Glutamatergic neuron (in vitro differentiated cells): ENCODE measurements at places on chromosomes 7 and 10. TPM values are rescaled to one million over a fixed set of nuclear protein-coding genes. Genes with fewer than 3 reads are reported as not detected.

DNA sequence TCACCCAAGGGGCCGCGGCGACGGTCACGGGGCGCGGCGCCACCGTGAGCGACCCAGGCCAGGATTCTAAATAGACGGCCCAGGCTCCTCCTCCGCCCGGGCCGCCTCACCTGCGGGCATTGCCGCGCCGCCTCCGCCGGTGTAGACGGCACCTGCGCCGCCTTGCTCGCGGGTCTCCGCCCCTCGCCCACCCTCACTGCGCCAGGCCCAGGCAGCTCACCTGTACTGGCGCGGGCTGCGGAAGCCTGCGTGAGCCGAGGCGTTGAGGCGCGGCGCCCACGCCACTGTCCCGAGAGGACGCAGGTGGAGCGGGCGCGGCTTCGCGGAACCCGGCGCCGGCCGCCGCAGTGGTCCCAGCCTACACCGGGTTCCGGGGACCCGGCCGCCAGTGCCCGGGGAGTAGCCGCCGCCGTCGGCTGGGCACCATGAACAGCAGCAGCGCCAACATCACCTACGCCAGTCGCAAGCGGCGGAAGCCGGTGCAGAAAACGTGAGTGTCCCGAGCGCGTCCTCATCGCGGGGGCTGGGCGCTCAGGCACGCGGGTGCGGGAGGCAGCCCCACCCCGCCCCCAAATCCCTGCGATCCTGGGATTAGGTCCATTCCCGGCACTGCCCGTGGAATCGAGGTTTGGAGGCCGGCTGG, 509 bp downstream of the AHR start:
- peak; percentile 30 for DNase-seq

- no peak for DNase-seq
These were observed 123.6 kb upstream of the KIF5B start for GRCh38 chr10:32179836-32180235.

DNA sequence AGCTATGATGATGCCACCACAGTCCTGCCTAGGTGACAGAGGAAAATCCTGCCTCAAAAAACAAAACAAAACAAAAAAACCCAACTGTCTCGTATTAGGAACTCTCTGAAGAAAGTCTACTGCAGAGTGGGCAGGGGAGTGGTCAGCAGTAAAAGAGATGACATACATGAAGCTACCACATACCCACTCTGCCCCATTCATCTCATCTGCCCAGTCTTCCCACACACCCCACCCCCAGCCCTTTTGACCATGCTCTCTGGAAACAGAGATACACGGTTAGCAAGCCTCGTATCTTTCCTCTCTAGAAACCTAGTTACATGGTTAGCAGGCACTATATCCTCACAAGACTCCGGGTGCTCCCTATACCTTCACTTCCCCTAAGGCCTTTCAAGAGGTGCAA, 8.3 kb downstream of the SLC37A3 start:
- DNase-seq, result no peak

DNA sequence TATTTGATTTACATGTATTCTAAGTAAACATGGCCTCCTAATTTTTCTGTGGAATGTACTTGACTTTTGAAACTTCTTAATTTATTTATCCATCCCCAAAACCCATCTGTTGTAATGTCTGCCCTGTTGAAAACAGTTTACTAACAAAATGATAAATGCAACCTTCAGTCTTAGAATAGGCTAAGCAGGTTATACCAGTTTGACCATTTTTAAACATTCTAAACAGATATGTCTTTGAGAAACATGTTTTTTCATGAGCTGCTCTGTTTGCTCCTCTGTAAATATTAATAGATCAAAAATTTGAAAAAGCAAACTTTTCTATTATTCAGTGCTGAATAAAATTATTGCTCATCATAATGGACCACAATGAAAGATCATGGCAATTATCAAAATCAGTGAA, 33.4 kb upstream of the NRBF2 start:
- DNase-seq, result no peak

GRCh38 chr10:92702301-92702916, 12.7 kb downstream of the HHEX start:
- DNase-seq, result no peak

DNA sequence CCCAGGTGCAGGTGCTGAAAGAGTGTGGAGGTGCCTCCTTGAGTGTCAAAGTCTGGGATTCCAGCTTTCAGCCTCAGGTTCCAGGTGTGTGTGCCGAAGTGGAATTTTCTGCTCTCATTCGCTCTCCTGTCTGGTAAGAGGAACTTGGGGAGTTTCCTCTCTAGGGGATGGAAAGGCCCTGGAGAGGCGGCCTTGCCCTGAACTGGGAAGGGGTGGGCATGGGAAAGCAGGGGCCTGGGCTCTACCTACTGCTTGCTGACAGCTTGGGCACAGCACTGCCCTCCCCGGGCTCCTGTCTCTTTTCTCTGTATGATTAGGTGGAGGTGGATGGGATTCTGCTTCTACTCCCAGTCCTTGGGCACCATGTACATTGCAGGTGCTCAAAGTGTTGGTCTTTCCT, 192.8 kb downstream of the ZNF716 start:
- DNase-seq, result no peak

GRCh38 chr7:55081472-55082227, 62.8 kb downstream of the EGFR start:
- no peak for DNase-seq

GRCh38 chr10:132641401-132641800, 103.8 kb downstream of the INPP5A start:
- DNase-seq, result no peak

GRCh38 chr10:86646933-86647332, 7.4 kb upstream of the OPN4 start:
- DNase-seq, result no peak

DNA sequence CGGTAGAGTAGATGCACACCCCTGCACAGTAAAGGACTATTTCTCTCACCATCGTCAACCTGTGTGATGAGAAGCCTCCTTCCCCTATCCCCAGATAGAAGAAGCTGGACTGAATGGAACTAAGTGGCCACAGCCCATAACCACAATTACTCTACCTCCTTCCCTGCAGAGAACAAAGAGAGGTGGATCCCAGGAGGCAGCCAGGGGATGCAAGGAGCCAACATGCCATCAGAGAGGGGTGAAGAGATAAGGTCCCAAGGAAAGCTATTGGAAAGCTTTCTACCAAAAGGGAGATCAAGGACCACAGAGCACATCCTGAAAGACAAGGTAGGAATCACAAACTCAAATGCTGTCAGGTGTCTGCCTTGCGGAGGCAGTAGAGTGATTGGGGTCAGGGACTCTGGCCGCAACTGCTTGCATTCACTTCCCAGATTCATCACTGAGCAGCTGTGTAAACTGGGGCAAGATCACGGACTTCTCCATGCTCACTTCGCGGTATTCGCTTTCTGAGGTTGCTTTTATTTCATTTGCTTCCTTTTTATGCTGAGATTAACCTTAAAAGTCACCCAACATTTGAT, 81.6 kb upstream of the MYO3A start:
- DNase-seq, result no peak

GRCh38 chr10:114404171-114405010, at the start of gene AFAP1L2:
AFAP1L2 (minus strand) TSS chr10:114404502; CDS start chr10:114404455, 47 bp downstream.
- peak; percentile 37 for DNase-seq

DNA sequence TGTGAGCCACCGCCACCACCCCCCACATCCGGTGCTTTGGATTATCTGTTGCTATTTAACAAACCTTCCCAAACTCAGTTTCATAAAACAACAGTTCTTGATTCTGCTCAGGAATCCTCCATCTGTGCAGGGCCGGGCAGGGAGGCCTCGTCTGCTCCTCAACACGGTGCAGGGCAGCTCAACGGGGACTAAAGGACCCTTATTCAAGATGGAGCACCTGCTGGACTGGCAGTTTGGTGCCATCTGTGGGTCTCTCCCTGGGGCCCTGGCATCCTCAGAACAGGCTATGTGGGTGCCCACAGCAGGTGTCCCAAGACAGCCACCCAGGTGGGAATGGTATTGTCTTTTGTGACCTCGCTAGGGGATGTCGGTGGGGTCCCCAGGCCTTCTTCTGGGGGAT, 31.0 kb upstream of the ELFN1 start:
- no peak for DNase-seq

GRCh38 chr7:77571801-77572200, 34.7 kb downstream of the PTPN12 start:
- DNase-seq, result no peak

DNA sequence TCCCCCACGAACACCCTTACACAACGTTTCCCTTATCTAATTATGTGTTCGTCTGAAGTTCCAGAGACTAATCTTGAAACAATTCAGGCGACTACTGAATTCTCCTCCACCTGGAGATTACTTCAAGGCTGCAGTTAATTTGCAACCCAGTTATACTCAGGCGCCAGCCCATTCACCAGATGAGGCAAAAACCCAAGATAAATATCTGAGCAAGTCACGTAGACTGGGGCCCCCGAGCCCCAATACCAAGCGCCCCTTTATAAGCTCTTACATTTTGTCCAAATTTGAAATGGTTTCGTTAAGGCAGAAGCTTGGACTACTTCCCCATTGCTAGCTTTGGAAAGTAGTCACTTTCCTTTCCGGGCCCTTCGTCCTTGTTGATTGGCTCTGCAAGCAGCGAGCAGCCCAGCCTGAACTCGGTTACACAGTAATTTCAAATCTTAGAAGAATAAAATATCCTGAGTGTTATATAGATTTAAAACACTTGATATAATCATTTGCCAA, 1.2 kb downstream of the TPK1 start:
- DNase-seq, result no peak

- no peak for DNase-seq
These were observed 111.7 kb upstream of the CDK13 start for GRCh38 chr7:39838326-39838725.

Gene IL2RA
- not detected for total RNA-seq

Gene PLXDC2
- total RNA-seq, result 3.9 TPM

Gene SRRM3
- total RNA-seq, result 154 TPM

Gene MRPL32
- 56.2 TPM for total RNA-seq

Gene PCDH15
- total RNA-seq, result 0.64 TPM

Gene DGKI
- total RNA-seq, result 19.4 TPM

Gene ANKRD1
- not detected for total RNA-seq

Gene ASB15
- total RNA-seq, result not detected

Gene CLRN3
- not detected for total RNA-seq
